Activated CD4-positive, alpha-beta T cell treated with anti-CD3 and anti-CD28 coated beads for 48 hours (primary cell): ENCODE measurements at places on chromosomes 3 and 15.

DNA sequence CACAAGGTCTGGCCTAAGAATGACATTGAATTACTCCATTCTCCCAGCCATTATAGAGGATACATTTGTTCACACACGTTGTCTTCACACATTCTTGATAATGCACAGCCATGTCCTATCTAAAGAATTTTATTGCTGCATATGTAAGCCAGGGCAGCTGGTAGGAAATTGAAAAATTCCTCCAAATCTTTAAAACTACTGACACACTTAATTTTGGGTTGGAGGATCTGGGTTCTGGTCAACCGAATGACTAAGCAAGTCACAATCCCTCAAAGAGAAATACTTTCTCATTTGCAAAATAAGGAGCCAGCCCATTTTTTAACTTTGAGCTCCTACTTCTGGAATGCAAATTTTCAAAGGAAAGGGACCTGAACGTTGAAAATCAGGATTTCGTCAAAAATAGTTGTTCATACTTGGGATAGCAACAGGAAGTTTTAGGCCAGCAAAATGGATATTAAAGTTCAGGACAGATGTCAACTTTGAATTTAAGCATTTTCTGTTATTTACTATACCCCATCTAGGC lies 638.3 kb downstream of the NTRK3 start:
- DNase-seq: no peak

DNA sequence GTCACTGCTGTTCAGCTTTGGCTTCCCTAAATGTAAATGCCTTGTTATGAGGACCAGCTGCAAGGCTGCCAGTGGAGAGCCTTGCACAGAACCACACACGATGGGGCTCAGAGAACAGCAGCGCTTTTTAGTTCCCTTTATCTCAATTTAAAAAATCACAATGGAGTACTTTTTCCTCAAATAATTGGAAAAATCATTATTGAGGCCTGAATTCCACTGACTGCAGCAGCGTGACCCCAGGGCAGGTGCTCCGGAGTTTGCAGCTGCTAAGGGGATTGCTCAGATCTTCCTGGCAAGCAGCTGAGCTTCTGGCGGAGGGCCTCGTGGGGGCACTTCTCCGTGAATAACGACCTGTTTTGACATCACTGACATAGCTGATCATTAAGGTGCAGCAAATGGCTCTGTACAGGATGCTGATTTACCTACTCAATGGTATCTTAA lies 245.6 kb upstream of the TRIM42 start:
- DNase-seq: no peak

DNA sequence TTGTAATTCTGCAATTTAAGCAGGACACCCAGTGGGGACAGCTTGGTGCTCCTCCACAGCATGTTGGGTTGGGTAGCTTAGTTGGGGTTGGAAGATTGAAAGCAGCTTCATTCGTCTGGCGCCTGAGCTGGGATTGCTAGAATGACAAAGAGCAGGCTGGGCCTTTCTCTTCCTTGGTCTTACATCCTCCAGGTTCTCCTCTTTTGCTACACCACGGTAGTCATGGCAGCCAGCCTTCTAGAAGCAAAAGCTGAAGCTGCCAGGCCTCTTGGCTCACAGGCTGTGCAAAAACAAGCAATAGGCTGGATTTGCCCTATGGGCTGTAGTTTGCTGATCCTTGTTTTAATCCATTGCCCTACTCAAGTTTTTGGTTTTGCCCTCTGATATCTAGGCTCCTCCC lies 3.2 kb upstream of the ANXA2 start:
- DNase-seq: no peak

DNA sequence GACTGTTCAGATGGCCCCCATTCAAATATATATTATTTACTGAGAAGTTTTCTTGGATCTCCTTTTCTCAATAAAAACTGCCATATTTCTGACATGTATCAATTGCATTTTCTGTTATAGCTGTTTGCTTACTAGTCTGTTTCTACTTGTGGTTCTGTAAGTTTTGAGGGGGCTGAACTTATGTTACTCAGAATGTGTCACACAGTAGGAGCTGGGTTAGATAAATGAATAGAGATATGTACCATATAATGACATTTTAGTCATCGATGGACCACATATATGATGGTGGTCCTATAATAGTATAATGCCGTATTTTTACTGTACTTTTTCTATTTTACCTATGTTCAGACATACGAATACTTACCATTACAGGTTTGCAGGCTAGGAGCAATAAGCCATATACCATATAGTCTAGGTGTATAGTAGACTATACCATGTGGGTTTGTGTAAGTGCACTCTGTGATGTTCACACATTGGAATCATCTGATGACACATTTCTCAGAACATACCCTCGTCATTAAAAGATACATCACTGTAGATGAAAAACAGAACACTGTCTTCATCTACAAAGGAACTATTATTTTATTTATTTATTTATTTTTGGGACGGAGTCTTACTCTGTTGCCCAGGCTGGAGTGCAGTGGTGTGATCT lies 22.3 kb downstream of the PPP4R2 start:
- no peak for DNase-seq
